MCF 10A (cell line): ENCODE measurements at places on chromosomes 7 and 10.

DNA sequence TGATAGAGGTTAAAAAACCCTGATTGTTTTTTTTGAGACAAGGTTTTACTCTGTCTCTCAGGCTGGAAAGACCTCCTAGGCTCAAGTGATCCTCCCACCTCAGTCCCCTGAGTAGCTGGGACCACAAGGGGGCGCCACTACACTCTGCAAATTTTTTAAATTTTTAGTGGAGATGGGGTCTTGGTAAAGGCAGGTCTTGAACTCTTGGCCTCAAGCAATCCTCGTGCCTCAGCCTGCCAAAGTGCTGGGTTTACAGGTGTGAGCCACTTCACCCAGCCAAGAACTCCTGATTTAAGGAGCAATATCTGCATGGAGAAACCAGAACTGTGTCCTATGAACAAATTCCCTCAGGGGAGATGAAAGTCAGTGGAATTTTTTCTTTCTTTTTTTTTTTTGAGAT is 7.3 kb upstream of the KLHDC10 start:
- H3K36me3 ChIP-seq = no peaks in the 10 kb centered on the region
- no peaks in the 10 kb centered on the region for H3K4me1 ChIP-seq
- peak; percentile 46 for DNase-seq
- H3K27me3 ChIP-seq = no peaks in the 10 kb centered on the region
- H3K27ac ChIP-seq = no peak overlapping the region

- H3K4me3 ChIP-seq = no peak overlapping the region
- no peak overlapping the region for H3K27ac ChIP-seq
- H3K27me3 ChIP-seq = no peaks in the 10 kb centered on the region
- no peak for DNase-seq
- H3K4me1 ChIP-seq = peaks cover 8% of the 10 kb centered on the region
Measured at GRCh38 chr7:149474309-149475120, 13.7 kb upstream of the ZNF777 start.

GRCh38 chr7:47602272-47603004 is 20.5 kb upstream of the TNS3 start:
- H3K36me3 ChIP-seq = no peaks in the 10 kb centered on the region
- H3K27me3 ChIP-seq = no peaks in the 10 kb centered on the region
- DNase-seq = peak; percentile 92

- no peak overlapping the region for H3K27ac ChIP-seq
- no peaks in the 10 kb centered on the region for H3K36me3 ChIP-seq
- H3K4me1 ChIP-seq = no peaks in the 10 kb centered on the region
- no peak overlapping the region for H3K4me3 ChIP-seq
- DNase-seq = no peak
- H3K27me3 ChIP-seq = peaks cover 59% of the 10 kb centered on the region
Measured at GRCh38 chr10:96324447-96324846, 20.2 kb downstream of the DNTT start.

- H3K4me1 ChIP-seq = no peaks in the 10 kb centered on the region
- peaks cover 52% of the 10 kb centered on the region for H3K27me3 ChIP-seq
- H3K36me3 ChIP-seq = no peaks in the 10 kb centered on the region
- no peak for DNase-seq
Measured at GRCh38 chr7:50138101-50138500, 45.1 kb upstream of the ZPBP start.

- no peak overlapping the region for H3K27ac ChIP-seq
- peak overlapping the region; percentile 55 for H3K4me3 ChIP-seq
Measured at GRCh38 chr10:110733218-110733952, 89.2 kb downstream of the RBM20 start.

DNA sequence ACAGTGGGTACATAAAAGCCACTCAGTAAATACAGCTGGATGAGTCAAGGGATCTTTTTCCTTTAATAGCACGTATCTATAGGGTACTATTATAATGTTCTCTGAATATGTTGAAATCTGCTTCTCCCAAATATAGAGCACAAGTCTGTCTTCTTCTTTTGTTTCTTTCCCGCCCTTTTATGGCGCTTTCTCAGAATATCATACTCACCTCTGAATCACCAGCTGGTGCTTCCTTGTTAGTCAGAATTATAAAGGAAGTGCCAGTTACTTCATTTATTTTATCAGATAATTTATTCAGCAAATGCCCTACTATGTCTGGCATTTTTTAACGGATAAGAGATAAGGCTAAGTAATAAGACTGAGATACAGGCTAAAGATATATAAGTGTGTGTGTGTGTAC is 772.9 kb downstream of the SORCS3 start:
- no peaks in the 10 kb centered on the region for H3K36me3 ChIP-seq
- no peak overlapping the region for H3K4me3 ChIP-seq
- H3K27me3 ChIP-seq = no peaks in the 10 kb centered on the region
- H3K4me1 ChIP-seq = no peaks in the 10 kb centered on the region

GRCh38 chr10:127564644-127565043 is 15.5 kb downstream of the NPS start:
- H3K27me3 ChIP-seq = peaks cover 70% of the 10 kb centered on the region
- H3K4me1 ChIP-seq = no peaks in the 10 kb centered on the region
- no peaks in the 10 kb centered on the region for H3K36me3 ChIP-seq

DNA sequence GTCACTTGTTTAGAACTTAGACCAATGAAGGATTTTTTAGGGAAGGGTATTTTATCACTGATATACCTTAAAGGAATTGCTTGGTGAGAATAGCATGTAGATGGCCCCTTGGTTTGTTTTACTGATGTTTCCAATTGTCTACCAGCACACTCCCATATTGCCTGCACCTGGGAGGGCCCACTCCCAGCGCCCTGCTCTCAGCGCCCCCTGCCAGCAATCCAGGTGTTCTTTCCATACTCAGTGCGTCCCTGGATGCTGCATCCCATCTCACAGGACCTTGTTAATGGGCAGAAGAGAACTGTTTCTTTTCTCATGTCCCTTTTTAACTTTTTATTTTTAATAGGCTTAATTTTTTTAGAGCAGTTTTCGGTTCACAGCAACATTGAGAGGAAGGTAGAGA is 24.1 kb upstream of the SFRP5 start:
- no peaks in the 10 kb centered on the region for H3K36me3 ChIP-seq
- H3K4me1 ChIP-seq = no peaks in the 10 kb centered on the region
- H3K27me3 ChIP-seq = peaks cover 48% of the 10 kb centered on the region
- DNase-seq = no peak

DNA sequence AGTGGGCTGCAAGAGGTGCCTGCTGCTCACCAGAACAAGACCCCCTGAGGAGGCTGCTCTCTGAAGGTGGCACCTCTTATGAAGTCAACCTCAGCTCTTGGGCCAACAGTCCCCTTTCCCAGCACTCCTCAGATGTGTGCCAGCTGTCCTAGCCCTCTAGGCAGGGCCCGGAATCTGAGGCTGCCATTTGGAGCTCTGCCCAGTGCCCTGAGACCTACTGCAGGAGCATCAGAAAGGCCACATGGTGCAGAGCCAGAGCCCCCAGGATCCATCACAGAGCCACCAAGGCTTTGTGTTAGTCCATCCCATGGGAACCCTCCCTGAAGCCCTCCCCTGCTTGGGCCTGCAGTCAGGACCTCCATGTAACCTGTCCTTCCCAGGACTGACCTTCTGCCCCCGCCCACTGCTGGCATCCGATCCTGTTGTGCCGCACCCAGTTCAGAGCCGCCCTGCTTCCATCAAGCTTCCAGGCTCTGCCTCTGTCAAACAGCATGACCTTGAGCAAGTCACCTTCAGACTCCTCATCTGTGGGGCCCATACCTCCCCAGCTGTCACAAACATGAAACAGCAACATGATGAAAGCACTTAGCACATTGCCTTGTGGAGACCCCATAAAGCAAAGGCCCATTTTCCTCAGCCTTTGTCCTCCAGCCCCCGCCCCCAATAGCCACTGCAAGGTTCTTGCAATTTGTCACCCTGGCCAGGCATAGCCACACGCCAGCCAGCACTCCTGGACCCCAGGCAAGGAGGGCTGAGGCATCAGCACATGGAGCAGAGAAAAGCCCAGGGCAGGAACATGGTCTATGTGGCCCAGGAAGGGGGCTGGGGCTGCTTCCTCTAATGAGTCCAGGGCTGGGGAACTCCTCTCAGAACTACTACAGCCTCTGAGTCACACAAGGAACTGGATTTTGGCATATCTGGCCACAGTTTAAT is 51.7 kb downstream of the GRID1 start:
- no peaks in the 10 kb centered on the region for H3K36me3 ChIP-seq
- H3K4me1 ChIP-seq = peaks cover 5% of the 10 kb centered on the region

DNA sequence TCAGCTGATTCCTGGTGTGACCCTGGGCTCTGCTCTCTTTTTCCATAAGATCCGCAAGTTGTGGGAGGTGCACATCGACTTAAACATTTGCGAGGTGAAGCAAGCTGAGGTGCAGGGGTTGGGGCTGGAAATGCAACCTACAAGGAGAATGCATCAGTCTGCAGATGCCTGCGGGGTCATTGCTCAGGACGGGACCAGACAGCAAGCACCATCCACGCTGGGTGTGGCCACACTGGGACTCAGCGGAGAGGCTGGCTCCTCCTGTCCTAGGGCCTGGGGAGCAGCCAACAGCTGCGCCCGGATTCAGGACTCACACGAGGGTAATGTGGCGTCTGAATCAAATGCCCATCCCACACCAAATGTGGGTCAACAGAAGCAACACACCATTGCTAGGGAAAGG is 33.8 kb downstream of the STK32C start:
- H3K27ac ChIP-seq = no peak overlapping the region
- no peaks in the 10 kb centered on the region for H3K4me1 ChIP-seq
- no peak overlapping the region for H3K4me3 ChIP-seq
- no peaks in the 10 kb centered on the region for H3K27me3 ChIP-seq
- no peaks in the 10 kb centered on the region for H3K36me3 ChIP-seq

DNA sequence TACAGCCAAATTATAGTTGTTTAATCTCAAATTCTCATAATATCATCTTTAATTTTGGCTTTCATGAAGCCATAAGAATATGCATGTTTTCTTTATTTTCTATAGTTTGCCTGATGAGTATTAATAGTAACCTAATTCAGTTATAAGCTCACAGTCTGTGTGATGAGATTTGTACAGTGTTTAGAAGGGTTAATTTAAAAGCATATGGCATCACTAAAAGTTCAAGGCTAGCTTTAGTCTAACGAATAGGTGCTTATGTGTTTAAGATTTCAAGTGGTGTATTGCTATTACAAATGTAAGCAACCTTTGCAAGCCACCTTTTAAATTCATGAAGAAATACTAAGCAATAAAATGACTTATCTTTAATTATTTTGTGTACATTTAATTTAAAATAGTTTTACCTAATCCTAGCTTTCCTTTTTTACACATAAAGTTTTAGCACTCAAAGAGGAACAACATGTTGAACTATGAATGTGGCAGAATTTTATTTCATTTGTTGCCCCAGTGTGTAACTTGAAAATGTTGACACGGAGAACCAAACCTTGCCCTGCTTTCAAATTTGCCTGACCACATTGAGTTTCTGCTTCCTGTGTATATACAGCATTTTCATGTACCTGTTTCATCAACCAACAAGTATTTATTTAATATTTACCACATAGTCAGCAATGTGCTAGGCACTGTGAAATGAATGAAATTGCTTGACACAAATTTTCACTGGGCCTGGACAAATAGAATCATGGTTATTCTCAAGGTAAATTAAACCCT is 41.5 kb downstream of the TET1 start:
- no peak overlapping the region for H3K4me3 ChIP-seq
- no peak for DNase-seq
- no peaks in the 10 kb centered on the region for H3K36me3 ChIP-seq
- H3K27ac ChIP-seq = no peak overlapping the region
- peaks cover 23% of the 10 kb centered on the region for H3K4me1 ChIP-seq
- H3K27me3 ChIP-seq = no peaks in the 10 kb centered on the region

GRCh38 chr7:137992550-137993394 is 9.1 kb downstream of the CREB3L2 start:
- H3K4me1 ChIP-seq = peaks cover 20% of the 10 kb centered on the region
- no peaks in the 10 kb centered on the region for H3K27me3 ChIP-seq

DNA sequence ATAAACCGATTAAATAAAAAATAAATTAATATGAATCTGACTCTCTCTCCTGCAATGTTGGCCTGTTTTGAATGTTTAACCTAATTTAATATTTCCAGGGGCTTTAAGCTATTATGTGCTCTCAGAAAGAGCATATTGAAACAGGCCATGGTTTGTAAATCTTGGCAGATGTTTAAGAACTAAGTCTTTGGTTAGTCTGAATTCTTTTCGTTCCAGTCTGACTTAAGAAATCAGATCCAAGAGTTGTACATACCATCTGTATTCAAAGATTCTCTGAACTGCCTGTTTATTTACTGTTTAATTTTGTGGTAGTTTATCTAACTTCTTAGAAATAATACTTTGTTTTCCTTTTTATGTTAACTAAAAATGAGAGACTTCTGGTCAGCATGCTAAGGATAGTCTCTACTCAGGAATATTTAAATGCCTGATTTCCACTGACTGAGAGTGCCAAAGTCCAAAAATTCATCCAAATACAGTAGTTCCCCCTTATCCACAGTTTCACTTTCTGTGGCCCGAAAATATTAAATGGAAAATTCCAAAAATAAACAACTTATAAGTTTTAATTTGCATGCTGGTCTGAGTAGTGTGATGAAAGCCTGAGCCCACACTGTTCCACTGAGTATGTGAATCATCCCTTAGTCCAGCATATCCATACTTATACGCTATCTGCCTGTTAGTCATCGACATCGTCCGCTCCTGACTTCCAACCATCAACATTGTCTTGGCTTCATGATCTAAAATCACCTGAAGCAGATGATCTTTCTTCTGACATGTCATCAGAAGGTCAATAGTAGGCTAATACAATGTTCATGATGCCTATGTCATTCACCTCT is 238.1 kb upstream of the CSTF2T start:
- no peaks in the 10 kb centered on the region for H3K4me1 ChIP-seq
- no peak overlapping the region for H3K27ac ChIP-seq
- H3K27me3 ChIP-seq = peaks cover 49% of the 10 kb centered on the region
- H3K36me3 ChIP-seq = no peaks in the 10 kb centered on the region
- peak; percentile 9 for DNase-seq

DNA sequence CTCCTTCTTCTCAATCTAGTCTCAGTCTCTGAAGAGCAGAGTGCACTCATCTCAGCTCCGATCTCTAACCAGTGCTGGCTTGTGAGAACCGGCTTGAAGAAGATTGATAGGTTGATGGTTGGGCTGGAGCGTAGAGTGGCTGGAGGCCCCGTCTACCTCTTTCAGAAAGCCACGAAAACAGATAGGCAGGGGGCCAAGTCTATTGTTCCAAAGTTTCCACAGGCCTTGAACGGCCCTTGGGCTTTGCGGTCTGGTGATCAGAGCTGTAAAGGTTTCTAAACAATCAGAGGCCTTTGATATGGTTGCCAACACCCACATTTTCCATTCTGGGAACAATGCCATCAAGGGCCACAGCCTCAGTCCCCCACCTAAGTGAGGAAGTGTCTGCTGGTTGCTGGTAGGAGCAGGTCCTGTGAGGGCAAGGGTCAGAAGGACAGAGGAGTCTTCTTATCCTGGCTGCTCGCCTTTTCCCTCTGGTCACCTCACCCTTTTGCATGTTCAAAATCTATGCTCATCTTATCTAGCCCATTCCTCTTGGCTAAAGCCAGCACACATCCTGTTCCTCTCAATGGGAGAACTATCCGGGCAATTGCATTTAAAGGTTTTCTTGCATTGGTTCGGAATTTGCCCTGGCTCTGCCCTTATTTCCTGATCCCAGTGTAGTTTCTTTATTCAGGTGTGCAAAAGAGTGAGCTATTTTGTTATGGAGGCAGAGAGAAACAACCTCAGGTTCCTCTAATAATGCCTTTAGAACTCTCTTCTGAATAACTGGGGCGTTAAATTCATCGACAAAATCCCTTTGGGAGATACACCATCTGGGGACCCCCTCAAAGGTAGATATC is 70.3 kb upstream of the KMT2E start:
- no peaks in the 10 kb centered on the region for H3K4me1 ChIP-seq
- peak; percentile 22 for DNase-seq
- H3K36me3 ChIP-seq = no peaks in the 10 kb centered on the region
- no peak overlapping the region for H3K27ac ChIP-seq
- no peak overlapping the region for H3K4me3 ChIP-seq

- H3K27me3 ChIP-seq = no peaks in the 10 kb centered on the region
- H3K4me1 ChIP-seq = no peaks in the 10 kb centered on the region
Measured at GRCh38 chr10:128860574-128860973, 606.5 kb upstream of the MGMT start.

GRCh38 chr7:151844071-151844824 is 32.7 kb downstream of the PRKAG2 start:
- no peaks in the 10 kb centered on the region for H3K27me3 ChIP-seq
- no peak overlapping the region for H3K27ac ChIP-seq
- peaks cover 7% of the 10 kb centered on the region for H3K4me1 ChIP-seq
